ENCODE measurements at places on chromosomes 4 and X.

DNA sequence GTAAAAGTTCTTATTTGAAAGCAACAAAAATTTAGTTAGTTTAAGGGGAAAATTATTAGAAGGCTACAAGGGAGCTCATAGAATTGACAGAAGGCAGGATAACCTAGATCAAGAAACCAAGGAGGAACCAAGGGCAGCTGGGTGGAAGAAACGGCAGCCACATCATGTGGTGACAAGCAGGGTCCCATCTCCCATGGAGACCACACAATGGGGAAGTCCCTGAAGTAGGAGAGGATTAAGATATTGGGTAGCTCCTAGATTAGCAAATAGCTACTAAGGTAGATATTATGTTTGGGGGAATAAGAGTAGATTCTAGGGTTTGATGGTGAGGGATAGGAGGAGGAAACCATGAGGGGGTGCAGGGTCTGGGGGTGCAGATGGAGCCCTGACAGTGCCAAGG, 48.0 kb upstream of the TMEM154 start:
- DNase-seq, result no peak

DNA sequence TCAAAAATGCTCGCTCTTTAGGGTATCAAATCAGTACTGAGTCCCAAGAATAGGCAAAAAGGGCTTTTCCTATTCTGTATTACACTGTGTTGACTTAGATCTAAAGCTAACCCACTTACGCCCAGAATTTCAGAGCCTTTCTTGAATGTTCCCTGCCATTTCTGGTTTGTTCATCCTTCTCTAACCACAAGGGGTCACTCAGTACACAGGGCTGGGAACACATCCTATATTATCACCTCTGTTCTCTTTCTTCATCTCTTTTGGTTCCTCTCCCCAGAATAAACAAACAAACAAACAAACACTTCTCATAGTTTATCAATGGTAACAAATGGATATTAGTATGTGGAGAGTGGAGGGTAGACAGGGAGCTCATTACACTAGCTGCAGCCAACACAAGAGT, 25.5 kb upstream of the MORC4 start:
- DNase-seq, result no peak

GRCh38 chr4:59339631-59340030, 1860.5 kb upstream of the ADGRL3 start:
- no peak for DNase-seq

GRCh38 chr4:101419336-101420135, 72.2 kb upstream of the PPP3CA start:
- DNase-seq, result no peak

- DNase-seq, result no peak
Measured at GRCh38 chrX:36947214-36947613, 61.0 kb upstream of the FAM47C start.

- no peak for DNase-seq
Measured at GRCh38 chr4:173515458-173515857, 14.6 kb downstream of the HAND2 start.

GRCh38 chr4:82528868-82529267, 32.9 kb downstream of the TMEM150C start:
- no peak for DNase-seq

GRCh38 chr4:98711526-98711925, 53.1 kb upstream of the TSPAN5 start:
- DNase-seq, result no peak

DNA sequence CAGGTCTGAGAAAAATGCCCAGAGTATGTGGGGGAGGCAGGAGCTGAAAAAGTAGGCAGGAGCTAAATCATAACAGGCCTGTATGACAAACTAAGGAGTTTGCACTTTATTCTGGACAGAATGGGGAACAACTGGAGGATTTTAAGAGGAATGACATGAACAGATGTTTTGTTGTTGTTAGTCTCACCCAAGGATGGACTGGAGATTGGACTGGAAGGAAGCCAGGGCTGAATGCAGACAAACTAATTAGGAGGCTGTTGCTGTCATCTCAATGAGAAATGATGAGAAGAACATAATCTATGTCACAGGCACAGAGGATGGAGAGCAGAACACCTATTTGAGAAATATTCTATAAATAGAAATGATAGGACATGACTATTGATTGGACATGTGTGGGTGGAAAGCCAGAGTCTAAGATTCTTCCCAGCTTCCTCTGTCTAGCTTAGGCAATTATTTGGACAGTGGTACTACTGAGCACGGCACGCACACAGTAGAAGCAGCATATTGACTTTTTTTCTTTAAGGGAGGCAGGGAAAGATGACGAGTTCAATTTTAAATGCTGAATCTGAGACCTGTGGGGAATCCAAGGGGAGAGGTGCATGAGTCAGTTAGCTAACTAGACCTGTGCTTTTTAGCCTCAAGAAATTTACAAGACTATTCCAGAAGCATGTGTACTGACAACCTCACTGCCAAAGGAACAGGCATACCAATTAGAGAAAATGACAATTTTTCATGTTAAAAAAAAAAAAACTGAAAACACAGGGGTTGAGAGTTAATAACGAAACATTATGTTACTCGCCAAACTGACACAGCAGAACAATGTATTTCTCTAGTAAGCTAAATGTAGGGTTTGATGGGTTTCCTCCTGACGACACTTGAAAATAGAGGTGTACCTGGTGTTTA, 963 bp upstream of the USO1 start:
- no peak for DNase-seq

- DNase-seq, result no peak
Measured at GRCh38 chr4:182885738-182886077, 31.5 kb downstream of the DCTD start.

DNA sequence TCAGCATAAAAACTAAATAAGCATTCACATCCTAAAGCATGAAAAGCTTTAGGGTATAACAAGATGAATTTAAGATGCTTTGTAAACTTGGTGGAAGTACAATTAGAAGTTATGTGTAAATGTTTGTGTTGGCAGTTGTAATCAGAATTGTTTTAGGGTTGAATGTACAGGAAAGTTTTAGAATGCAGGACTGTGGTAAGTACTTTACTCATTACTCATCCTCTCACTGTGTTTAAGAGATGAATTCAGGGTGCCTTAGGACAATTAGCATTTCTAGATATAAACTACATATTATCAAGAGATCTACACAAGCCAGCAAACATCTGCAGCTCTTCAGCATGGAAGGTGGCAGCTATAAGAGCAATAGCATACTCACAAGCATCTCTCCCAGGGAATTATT, 77.5 kb upstream of the ELOVL6 start:
- no peak for DNase-seq

DNA sequence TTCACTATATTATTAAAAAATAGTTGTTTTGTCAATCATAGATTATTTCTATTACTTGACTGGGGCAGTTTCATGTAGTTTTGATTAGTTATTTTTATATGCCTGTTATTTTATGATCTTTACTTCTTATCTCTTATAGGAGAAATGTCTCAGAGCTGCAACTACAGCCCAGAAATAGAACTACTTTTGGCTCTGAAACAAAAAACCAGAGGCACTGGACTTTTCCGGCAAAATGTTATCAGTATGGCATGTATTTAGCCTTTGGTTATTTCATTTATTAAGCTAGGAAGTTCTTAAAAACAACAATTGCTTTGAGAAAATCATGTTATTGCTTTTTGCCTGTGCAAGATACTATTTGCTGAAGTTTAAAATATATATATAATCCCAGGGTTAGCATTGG, 566.5 kb downstream of the ANKRD50 start:
- DNase-seq, result no peak

GRCh38 chr4:106301393-106302061, 14.5 kb downstream of the TBCK start:
- no peak for DNase-seq

GRCh38 chr4:8870647-8871416, 807 bp downstream of the HMX1 start:
- DNase-seq, result no peak

- no peak for DNase-seq
Measured at GRCh38 chr4:145186729-145187128, 6.3 kb upstream of the OTUD4 start.

GRCh38 chr4:94036964-94037363, 170.7 kb upstream of the SMARCAD1 start:
- DNase-seq, result no peak

- DNase-seq, result no peak
Measured at GRCh38 chrX:77398330-77398954, 48.7 kb upstream of the FGF16 start.

DNA sequence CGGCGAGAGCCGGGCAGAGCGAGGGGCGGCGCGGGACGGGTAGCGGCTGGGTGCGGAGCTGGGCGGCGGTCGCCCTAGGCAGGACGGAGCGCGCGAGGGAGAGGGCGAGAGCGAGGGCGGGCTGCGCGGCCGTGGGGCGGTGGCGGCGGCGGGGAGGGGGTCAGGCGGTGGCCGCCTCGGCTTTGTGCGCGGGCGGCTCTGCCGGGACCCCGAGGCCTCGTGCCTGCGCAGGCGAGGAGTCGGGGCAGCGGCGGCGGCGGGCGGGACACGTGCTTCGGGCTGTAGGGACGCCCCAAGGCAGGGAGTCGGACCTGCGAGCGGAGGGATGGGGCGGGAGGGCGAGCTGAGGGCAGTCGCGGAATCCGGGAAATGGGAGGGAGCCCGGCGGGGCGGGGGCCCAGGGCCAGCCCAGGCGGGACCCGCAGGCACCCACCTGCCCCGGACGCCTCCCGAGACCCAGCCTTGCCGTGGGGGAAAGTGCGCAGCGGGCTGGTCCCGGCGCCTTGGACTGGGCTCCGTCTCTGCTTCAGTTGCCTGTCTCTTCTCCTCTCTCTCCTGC, 465 bp downstream of the BMPR1B start:
- DNase-seq, result no peak

DNA sequence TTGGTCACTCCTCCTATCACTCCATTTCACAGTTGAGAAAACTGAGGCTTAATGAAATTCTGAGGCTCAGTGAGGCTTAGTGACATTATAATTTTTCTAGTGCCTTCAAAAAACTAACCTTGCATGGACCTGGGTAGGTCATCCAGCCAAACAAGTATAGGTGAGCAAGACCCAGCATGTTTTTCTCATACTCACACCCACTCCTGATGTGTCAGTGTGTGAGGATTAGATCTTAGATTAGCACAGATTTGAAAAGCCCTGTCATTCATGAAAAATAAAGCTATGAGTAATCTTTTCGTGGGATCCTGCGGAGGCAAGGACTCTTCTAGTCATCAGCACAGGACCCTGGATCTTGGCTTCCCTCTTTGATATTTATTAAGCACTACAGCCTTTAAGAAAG, 146.7 kb downstream of the CHIC2 start:
- DNase-seq, result no peak

GRCh38 chr4:104756837-104757236, 262.1 kb upstream of the CXXC4 start:
- no peak for DNase-seq

- no peak for DNase-seq
Measured at GRCh38 chr4:75099321-75099720, 166.4 kb downstream of the PARM1 start.

DNA sequence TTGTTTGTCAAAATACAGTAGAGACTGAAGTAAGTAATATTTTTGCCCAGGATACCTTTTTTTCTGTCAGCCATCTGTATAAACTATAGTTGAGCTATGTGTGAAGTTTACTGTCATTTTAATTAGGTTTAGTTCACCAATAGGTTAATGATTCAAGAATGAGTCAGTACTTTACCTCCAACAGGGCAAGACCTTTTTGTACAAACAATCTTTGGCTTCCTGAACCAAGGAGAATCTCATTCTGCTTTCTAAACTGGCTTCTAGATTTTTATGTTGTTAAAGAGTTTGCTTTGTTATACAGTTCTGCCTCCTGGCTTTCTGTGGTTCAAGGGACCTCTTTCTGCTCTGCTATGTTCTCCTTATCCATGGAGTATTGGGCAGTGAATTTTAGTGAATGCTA, 412.0 kb upstream of the NR3C2 start:
- no peak for DNase-seq

DNA sequence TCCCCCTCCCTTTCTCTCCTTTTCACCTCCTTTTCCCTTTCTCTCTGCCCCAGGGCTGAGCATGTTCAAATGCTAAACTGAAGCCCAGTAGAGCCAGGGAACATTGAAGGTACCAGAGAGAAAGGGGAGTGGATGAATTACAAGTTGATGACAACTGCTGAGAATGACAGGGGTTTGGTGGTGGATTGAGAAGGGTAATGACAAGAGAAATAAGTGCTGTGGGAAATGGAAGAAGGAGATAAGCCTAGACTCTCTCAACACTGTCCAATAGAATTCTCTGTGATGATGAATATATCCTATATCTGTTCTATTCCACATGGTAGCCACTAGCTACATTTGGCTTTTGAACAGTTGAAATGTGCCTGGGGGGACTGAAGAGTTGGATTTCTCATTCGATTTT, 154.5 kb downstream of the TMEM164 start:
- no peak for DNase-seq

GRCh38 chr4:38762560-38762959, 20.2 kb downstream of the TLR10 start:
- DNase-seq, result no peak

- no peak for DNase-seq
Measured at GRCh38 chr4:17934286-17934685, 87.3 kb downstream of the LCORL start.

DNA sequence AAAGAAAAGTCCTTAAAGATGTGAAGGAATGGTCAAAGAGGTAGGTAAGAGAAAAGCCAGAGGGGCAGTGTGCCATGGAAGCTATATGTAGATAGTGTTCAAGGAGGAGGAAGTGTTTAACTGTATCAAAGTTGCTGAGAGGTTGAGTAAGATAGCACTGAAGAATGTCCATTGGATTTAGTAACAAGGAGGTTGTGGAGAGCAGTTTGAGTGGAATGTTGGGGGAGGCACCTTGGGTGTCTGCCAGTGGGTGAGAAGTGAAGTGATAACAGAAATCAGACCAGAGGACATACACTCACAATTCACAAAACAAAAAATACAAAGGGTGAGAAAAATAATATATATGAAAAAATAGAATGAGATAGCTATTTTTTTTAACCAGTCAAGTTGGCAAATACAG, 121.3 kb upstream of the AMOT start:
- no peak for DNase-seq

DNA sequence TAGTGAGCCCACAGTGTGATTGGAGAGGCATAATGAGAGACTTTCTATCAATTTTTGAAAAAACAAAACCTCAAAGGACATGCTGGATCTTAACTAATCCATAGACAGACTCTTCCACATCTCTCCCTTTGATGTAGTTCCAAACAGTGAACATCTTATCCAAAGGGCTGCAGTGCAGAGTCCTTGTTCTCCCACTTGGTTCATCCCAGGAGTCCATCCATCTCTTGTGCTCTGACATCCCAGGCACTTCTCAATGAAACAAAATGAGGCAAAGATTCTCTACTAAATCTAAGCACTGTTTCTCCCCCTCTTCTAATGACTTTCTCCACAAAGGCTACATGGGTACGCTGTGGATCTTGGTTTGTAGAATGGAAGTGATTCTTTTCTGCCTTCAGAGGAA, 8.3 kb downstream of the SHROOM3 start:
- DNase-seq, result no peak

DNA sequence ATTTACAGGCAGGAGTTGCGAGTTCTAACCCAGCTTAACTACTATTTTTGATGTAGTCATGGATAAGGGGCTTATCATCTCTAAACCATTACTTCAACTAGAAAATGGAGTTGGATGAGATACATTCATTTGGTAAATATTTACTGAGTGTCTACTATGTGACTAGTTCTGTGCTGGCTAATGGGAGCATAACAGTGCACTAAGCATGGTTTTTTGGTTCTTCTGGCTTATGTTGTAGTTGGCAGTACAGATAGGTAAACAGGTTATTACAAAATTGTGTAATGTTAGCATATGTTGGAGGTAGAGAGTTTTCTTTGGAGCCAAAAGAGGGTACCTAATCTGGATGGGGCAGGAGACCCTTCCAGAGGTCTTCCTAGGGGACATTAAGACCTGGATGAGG, 25.8 kb upstream of the PI4K2B start:
- no peak for DNase-seq
